ENCODE measurements at places on chromosomes 5 and 9.

DNA sequence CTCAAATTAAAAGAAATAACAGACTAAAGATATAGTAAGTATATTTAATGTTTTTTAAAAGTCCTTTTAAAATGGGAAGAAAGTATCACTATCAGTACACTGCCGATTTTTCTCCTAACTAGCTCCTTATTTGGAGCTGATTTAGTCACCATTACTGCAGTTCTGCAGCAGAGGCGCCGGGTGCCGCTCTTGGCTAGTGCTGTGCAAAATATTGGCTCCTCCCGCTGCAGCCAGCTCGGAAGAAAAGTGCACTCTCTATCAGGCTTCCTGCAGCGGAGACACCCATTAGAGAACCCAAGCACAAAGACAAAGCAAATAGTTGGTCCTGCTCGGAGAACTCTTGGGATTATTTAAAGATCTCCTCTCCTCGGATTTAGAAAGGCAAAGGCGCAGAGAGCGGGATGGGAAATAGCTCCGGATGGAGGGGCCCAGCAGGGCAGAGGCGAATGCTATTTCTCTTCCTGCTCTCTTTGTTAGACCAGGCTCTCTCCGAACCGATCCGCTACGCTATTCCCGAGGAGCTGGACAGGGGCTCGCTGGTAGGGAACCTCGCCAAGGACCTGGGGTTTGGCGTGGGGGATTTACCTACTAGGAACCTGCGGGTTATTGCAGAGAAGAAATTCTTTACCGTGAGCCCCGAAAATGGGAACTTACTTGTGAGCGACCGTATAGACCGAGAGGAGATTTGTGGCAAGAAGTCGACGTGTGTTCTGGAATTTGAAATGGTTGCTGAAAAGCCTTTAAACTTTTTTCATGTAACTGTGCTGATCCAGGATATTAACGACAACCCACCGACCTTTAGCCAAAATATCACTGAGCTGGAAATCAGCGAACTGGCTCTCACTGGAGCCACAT lies at the start of gene PCDHGB3:
Gene PCDHGB3, plus strand, starts transcription at position 249 of the 855 bp plus-strand sequence. Its CDS starts 153 bp downstream, at position 402.
- no peak for DNase-seq

- DNase-seq = no peak
These were observed 437.0 kb downstream of the PIK3R1 start for GRCh38 chr5:68652534-68652965.

DNA sequence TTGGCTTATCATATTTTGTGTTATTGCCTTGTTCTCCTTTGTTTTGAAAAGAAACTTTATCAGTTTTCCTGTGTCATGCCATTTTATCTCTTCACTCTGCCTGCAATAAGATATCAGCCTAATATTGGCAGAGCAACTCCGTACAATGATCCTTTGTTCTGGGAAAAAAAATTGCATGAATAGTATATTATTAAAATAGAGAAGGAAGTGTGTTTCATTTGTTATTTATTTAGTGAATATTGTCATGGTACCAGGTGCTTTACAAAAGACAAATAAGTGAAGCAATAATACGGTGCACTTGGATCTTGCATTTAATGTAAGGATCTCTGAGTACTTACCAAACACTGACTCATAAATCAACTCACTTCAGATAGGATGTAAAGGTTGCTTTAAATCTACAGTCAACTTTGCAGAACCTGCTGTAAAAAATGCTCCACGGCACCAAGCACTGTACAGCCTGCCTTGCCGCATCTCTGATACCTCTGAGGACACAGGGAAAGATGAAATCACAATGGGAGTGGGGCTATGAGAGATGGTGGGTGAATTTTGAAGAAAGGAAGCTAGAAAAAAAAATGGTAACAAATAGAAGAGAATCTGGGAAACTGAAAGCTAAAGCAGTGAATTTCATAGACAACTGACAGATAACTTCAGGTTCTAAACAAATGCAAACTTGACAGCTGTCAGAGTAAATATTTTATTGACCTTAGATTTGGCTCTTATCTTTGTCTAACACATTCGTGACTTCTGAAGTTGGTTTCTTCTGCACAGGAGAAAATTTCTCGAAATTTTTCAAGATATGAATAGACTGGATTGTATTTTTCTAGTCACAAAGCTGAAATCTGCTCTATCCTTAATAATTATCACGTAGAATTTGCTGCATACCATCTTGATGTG lies 232.1 kb downstream of the ENC1 start:
- DNase-seq = no peak

- DNase-seq = no peak
These were observed 22.1 kb upstream of the TPD52L3 start for GRCh38 chr9:6305954-6306563.

DNA sequence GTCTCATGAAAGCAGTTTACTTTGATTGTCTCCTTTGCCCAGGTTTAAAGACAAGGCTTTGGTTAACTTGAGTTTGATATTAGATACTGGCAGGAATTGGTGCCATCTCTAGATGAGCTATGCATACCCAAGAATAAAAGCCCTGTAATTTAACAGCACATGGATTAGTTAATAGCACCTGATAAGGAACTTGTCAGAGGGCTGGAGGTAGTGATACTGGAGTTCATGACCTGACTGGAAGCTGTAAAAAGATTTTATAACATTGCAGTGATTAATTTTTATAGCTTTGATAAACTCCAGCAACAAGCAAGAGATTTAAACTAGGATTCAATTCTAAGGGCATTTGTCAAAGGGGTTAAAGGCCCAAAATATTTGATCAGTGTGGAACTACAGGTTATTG lies 34.9 kb upstream of the SYK start:
- DNase-seq = no peak

DNA sequence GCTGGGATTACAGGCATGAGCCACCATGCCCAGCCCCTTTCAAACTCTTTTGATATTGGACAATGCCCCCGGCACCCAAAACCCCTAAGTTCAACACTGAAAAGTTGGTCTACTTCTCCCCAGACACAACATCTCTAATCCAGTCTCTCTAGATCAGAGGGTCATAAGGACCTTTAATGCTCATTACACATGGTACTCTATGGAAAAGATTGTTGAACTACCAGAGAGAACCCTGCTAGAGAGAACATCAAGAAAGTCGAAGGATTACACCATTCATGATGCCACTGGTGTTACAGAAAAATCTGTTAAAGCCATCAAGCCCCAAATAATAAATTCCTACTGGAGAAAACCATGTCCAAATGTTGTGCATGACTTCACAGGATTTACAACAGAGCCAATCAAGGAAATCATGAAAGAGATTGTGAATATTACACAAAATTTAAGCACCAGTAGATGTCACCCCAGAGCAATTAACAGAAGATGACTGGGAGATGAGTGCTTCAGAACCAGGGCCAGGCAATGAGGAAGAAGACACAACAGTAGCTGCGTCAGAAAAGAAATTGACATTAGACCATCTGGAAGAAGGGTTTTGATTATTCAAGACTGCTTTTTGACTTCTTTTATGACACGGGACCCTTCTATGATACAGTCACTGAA lies 28.3 kb upstream of the NIPAL4 start:
- no peak for DNase-seq

DNA sequence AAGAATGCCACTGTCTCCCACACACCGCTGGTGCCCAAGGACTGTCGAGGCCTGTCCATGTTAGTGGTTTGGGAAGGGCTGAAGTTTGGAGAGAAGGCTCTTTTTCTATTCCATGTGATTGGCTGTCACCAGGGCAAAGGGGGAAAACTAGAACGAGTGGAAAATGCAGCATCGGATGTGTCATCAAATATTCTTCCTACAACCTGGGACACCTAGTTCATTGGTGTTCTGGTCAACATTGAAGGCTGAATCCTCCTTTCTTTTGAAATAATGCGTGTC lies 53.2 kb downstream of the PIK3R1 start:
- DNase-seq = no peak

GRCh38 chr9:107251756-107252322 lies 31.2 kb upstream of the RAD23B start:
- DNase-seq = no peak

GRCh38 chr5:135189024-135189423 lies 155.0 kb upstream of the PITX1 start:
- no peak for DNase-seq

DNA sequence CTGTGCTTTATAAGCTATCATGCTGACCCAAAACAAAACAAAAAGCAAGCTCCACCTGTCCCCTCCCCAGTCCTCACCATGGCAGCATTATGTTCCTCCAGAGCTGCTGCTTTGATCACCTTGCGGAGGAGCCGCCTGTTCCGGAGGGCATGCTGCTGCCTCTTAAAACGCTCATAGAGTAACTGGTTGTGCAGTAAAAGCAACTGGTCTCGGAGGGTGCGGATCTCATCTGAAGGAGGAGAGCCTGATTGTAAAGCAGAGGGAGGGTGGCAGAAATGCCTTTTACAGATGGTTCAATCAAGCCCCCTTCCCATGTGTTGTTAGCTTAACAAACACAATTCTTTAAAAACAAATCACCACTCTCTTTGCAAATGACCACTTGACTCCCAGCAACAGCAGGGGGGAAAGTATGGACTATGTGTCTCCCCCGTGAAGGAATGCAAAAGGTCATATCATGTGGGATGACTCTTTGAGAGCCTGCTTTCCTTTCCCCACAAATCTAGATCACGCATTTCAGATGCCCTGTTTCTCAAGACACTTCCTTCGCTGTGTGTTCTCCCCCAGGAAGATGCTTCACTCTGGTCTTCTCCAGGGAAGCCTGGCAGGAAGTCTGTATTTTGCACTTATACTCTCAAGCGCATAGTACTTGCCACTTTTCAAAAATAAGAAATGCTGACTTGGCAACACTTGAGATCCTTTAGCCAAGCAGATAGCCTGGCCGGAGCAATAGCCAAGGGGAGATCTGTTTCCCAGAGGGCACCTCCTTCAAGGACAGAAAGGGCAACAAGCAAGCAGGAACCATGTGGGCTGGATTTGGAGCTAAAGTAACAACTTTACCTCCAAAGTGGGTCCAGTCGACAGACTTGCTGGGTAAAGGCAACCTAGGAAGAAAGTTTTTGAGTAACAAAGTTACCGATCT lies 25.1 kb downstream of the SPACA9 start:
- DNase-seq = no peak

DNA sequence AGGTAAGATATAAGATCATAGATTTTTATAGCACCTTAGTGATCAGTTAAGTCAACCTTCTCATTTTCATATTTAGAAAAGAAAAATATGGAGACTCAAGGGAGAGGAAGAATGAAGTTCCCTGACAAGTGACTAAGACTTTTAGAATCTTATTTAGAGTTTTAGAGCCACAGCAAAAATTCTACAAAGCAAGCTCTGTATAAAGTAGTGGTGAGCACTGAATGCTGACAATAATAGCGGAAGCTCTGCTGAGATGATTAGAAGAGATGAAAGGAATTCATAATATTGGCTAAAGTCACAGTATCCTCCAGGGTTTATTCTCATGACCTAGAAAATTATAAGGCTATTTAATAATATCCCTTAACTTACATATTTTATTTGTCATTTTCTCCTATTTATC lies 316.0 kb downstream of the PDE4D start:
- no peak for DNase-seq

- no peak for DNase-seq
These were observed 270.4 kb downstream of the NSG2 start for GRCh38 chr5:174315871-174316270.

DNA sequence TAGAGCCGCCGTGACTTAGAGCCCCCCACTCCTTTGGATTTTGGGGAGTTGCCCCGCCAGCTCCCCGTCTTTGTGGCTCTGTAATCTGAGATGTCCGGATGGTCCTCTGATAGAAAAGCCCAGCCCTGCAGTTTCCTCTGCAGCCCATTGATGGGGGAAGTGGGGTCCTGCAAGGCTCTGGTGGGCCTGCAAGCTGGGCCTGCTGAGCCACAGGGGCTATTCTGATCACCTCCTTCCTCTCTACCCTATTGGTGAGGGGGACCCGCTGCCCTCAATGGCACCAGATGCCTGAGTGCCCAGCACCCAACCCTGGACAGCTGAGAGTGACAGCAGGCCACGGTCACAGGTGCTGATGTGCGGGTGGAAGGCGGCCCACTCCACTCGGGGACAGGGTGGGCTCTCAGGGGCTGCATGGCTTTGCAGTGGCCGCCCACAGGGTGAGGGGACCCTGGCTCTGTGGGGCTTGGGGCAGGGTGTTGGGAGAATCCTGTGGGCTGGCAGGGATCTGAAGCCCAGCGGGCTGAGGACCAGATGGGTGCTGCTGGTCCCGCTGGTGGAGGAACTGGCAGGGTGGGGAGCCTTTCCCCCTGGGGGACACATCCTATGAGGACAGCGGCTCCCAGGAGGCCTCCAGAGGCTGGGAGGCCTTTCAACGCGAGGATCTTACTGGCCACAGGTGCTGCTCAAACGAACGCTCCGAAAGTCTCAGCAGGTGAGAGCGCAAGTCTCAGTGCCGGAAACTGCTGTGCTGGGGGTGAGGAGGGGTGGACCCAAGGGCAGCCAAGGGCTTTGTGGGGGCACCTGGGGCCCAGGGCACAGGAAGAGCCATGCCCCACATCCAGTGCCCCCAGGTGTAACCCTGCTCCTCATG lies 30.0 kb upstream of the LPCAT1 start:
- DNase-seq = no peak

DNA sequence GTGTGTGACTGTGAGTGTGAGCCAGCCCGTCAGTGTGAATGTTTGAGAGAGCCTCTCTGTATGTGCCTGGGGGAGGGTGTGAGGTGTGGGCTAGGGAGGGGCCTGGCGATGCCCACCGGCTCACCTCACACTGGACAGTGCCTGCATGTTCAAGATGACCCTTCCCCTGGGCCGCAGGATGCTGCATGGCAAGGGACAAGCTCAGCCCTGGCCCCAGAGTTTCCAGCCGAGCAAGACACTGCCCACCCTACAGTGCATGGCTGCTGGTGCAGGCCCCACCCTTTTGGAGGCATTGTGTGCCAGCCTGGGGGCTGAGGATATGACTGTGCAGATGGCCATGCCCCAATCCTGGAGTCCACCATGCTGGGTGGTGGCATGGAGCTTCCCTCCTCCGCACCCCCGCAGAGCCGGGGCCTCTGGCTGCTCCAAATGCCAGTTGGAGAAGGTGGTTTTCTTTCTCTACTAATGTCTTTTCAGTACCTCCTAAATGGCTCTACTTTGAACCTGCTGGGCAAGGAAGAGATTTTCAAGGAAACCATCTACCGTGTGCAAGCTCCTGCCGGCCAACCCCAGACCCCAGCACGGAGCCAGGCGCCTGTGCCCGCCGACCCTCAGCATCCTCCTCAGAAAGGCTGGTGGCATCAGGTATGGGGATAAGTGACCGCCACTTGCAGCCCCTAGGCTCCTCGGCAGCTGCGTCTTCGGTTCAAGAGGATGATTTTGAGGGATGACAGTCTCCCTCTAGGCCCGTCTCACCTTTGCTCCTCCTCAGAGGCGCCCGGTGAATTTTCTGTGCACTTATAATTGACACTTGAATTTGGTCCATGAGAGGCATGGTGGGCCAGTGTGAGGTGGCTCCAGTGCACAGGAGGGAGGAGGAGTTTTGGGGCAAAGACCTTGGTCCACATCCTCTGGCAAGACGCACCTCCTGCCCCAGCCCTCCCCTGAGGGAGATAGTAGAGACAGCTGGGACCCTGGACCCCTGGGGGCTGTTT lies 27.7 kb downstream of the FGD3 start:
- no peak for DNase-seq
